ENCODE measurements at places on chromosomes 6 and 20.

DNA sequence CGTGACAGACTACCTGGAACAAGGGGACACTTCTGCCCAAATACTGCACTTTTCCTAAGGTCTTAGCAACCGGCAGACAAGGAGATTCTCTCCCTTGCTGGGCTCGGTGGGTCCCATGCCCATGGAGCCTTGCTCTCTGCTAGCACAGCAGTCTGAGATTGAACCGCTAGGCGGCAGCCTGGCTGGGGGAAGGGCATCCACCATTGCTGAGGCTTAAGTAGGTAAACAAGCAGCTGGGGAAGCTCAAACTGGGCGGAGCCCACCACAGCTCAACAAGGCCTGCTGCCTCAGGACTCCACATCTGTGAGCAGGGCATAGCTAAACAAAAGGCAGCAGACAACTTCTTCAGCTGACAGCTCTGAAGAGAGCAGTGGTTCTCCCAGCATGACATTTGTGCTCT is 87.8 kb upstream of the ASCC3 start:
- DNase-seq = no peak

- no peak for DNase-seq
These were observed 987.0 kb upstream of the MAP3K7 start for GRCh38 chr6:91573826-91574416.

- DNase-seq = no peak
These were observed 129.6 kb upstream of the BEND3 start for GRCh38 chr6:107244742-107245480.

- no peak for DNase-seq
These were observed 38.7 kb downstream of the TAB2 start for GRCh38 chr6:149356081-149356750.

DNA sequence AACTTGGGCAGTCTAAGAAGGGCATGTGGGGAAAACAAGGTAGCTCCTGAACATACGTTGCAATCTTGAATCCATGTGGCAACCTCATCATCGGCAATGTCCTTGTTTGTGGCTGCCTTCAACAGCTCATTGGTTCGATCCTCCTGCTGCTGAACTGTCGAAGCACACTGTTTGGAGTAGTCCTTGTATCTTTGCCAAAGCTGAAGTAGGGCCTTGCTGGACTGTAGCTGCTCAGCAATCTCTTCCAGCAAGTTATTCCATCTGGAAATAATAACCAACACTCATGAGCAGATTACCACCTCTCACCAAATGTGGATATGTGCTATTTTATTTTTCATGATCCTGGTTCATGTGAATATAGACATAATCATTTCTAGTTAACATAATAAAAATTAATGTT is 413.3 kb downstream of the ESR1 start:
- DNase-seq = no peak

Data from stimulated activated CD4-positive, alpha-beta T cell treated with anti-CD3 and anti-CD28 coated beads, Interleukin-1b, Interleukin-23, amount 100 ng/mL, for 1 hour (primary cell).